Muscle of leg (tissue), 16 donors: ENCODE measurements at places on chromosomes 16 and 17. TPM values are rescaled to one million over a fixed set of nuclear protein-coding genes. Genes with fewer than 3 reads are reported as not detected.

Gene MT1G
- 1.2 TPM for total RNA-seq

Gene SRL
- 365 TPM for total RNA-seq

Gene MYADML2
- total RNA-seq: 24.1 TPM

Gene TM4SF5
- not detected for total RNA-seq

Gene PRPSAP2
- 32.1 TPM for total RNA-seq

Gene TMEM132E
- 0.80 TPM for total RNA-seq

Gene SLFN14
- total RNA-seq: 0.22 TPM

Gene DHRS11
- total RNA-seq: 4.5 TPM

Gene CD300H
- not detected for total RNA-seq
